Femur (tissue), 1 donor: ENCODE measurements at places on chromosomes 6 and 20.
A peak's percentile ranks its signal among the peaks of the same experiment; 100 is the strongest.

GRCh38 chr20:61253264-61253639 is 1.2 kb downstream of the CDH4 start:
- no peak for DNase-seq

DNA sequence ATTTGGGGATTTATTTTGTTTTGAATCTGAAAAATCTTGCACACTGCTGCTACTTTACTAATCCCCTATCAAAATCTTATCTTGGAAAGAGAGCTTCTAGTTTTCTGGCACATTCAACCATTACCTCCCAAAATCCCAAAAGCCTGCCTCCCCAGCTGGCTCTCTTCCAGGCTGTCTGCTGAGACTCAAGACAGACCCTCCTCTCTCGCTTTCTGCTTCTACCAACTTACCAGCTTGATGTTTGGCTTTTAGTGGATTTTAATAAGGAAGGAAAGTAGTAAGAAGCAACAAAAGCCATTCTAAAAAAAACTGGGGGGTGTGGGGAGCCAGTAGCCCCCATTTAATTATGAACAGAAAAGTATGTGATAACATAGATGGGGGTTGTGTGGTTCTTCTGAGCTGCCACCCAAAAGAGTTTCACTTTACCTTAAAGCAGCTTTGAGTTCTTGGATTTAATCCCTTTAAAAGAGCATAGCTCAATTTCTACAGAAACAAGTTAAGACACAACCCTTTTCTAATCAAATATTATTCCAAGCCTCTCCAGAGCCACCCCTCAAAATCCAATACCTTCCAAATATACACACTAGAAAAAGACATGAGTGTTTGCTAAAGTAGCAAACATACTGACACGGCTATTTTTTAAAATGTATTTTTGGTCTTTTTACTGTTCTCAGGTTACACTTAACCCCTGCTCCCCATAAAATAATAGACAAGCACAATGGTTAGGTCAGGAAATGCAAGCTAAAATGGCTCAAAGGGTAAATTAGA is 71.7 kb downstream of the ATP9A start:
- DNase-seq, result no peak

DNA sequence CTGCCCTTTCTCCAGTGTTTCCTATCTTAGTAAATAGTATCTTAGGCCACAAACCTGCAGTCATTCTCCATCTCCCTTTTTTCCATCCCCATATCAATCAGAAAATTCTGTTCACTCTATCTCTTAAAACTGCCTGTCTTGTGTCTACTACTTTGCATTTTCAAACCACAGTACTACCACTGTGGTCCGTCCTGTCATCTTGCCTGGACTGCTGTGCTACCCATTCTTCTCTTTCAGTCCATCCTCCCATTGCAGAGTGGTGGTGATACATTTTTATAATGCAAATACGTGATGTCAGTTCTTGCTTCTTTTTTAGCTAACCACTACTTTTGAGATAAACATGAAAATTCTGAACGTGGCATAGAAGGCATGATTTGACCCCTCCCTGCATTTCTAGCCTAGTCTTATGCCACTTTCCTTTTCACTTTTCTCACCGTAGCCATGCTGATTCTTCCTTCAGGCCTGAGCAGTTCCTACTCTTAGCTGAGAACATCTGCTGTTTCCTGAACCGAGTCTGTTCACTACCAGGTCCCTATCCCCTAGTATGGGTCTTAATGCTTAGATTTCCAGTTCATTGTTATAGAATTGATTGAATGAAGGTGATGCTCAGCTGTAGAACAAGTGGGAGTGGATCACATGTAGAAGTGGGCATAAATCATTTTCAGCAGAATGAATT is 13.8 kb downstream of the TBPL1 start:
- no peak for DNase-seq

GRCh38 chr6:53437557-53438202 is 88.9 kb upstream of the ELOVL5 start:
- DNase-seq, result peak; percentile 38

DNA sequence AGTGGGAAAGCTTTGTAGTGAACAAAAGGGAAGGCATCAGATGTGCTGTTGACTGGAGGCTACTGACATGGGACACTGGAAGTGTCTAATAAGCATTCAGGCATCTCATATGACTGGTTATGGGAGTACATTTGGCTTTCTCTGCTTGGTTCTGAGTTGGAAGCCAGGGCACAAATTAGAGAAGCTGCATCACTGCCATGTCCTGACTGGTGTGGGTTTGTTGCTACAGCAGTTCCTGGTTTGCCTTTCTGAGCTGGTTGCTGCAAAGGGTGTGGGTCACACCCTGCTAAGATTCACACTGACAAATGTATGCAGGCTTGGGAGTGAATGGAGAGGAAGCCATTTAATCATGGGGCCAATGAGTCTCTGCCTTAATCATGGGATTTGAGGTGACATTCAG is 36.2 kb upstream of the NANP start:
- DNase-seq, result no peak

GRCh38 chr6:169895000-169895759 is 143.8 kb downstream of the ERMARD start:
- DNase-seq, result no peak

GRCh38 chr6:147322299-147323162 is 118.3 kb downstream of the STXBP5 start:
- DNase-seq, result no peak

DNA sequence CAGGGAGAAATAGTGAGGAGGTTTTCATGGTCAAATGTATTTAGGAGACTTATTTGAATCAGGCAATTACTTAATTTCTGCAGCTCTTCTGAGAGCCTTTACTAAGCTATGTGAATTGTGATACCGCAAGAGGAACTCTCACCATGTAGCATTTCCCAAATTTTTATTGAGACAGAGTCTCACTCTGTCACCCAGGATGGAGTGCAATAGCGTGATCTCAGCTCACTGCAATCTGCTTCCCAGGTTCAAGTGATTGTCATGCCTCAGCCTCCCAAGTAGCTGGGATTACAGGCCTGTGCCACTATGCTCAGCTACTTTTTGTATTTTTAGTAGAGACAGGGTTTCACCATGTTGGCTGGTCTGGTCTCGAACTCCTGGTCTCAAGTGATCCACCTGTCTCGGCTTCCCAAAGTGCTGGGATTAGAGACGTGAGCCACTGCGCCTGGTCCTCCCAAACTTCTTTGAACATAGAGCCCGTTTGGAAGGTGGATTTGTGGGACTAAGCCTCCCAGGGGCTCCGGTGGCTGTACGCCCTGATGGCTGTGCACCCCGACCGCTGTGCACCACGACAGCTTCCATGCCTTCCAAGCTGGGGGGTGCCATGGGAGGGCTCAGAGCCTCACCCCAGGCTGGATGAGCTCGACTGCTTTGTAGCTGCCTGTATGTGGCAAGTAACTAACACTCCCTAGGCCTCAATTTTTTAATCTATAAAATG is 5.7 kb upstream of the MPC1 start:
- no peak for DNase-seq

GRCh38 chr20:35269055-35269781 is 8.7 kb downstream of the MMP24OS start:
- peak; percentile 57 for DNase-seq

- no peak for DNase-seq
Observed at GRCh38 chr6:31948753-31949413, 3.0 kb downstream of the CFB start.

- peak; percentile 67 for DNase-seq
Observed at GRCh38 chr20:37534401-37535157, 6.9 kb upstream of the BLCAP start.

DNA sequence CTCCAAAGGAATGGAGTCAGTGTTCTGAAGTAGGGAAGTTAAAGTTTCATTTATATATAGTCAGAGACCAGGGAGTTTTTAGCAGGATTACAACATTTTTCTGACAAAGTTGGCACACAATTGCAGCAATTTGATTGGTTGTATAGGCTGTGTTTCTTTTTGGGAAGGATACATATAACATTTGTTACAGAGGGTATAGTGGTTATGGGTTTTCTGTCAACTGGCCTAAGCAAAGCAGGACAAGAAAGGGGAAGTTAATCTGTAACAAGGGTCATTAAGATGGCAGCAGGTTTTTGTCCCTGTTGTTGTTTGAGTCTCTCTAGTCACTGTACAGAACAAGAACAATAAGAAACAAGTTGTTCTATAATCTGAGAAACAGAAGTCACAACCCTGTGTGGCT is 41.4 kb downstream of the TPD52L1 start:
- DNase-seq, result no peak

DNA sequence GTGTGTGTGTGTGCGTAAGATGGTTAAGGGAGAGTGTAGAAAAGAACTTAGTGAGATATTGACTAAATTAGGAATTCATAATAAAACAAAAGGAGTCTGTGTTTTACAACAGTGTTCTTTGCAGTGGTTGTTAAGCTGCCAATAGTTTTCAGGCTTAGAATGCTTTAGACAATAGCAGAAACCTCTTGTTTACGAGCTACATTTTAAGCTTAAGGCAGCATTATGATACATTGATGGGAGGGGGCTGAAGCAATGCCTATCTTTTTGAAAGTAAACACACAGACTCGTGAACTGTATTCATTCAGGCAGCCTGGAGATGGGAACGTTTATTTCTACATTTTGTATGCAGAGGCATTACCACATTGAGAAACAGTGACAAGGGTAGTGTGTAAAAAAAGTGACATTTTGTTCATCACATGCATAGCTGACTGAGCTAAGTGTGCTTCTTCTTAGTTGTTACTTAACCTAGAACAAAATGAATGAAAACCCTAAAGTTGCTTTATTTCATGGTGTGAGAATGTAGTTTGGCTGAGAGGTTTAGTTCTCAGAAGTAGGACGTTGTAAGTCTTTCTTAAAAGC is 21.2 kb downstream of the CLVS2 start:
- no peak for DNase-seq

GRCh38 chr6:46898006-46898405 is 23.7 kb downstream of the ADGRF5 start:
- DNase-seq, result no peak

DNA sequence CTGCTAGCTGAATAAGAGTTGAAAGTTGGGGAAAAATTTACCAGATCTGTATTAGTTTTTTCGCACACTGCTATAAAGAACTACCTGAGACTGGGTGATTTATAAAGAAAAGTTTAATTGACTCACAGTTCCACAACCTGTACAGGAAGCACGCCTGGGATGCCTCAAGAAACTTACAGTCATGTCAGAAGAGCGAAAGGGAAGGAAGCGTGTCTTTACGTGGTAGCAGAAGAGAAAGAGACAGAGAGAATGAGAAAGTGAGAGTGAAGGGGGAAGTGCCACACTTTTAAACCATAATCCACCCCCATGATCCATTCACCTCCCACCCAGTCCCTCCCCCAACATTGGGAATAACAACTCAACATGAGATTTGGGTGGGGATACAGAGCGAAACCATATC is 79.6 kb downstream of the KHDC1L start:
- DNase-seq, result no peak

- no peak for DNase-seq
Observed at GRCh38 chr6:114334237-114334636, 8.6 kb downstream of the HS3ST5 start.

- no peak for DNase-seq
Observed at GRCh38 chr6:6131492-6132109, 124.9 kb upstream of the NRN1 start.

DNA sequence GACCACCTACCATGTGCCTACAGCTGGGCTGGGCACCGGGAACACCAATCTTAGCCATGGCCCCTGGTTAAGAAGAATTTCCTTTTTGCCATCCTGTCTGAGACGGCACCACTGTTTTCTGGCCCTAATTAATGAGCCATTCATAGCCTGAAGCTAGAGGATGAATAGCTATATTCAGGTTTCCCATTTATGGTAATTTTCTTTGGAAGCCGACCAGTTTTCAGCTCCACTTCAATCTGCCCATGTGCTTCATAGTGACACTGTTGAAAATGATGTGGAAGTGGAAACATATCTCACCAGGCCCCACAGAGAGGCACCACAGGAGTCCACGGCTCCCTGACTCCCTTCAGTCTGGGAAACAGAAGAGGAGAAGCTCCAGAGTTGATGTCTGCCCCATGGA is 22.6 kb upstream of the ULBP3 start:
- no peak for DNase-seq

- peak; percentile 49 for DNase-seq
Observed at GRCh38 chr6:90712114-90712513, 125.2 kb upstream of the MAP3K7 start.

DNA sequence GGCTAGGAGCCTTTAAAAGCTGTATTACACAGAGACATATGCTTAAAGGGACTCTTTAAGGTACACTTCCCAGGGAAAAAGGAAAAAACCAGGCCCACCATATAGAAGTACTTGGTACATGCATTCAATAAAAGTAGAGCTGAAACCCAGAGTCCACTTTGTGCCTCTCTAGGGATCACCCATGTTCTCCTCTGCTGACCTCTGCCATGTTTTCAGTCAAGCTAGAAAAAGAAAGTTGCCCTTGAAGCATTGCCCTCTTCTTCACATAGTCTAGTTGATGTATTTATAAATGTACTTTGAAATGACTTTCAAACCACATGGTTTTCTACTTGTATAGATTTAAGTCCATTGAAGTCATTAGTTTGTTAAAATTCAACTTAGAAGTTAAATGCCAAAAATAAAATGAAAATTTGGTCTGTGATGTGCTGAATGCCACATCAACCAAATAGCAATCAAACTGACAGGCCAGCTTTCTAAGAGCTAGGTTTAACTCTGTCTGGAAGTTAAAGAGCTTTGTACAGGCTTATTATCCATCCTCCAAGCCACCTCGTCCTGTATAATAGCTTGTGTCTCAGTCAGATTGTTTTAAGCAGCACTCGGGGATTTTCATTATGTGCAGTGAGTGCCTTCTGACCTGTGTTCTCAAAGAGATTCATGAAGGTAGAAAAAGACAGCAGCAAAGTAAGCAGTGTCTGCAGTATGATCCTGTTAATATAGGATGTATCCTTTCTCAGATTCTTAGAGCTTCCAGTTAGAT is 238.6 kb upstream of the PLN start:
- DNase-seq, result no peak

DNA sequence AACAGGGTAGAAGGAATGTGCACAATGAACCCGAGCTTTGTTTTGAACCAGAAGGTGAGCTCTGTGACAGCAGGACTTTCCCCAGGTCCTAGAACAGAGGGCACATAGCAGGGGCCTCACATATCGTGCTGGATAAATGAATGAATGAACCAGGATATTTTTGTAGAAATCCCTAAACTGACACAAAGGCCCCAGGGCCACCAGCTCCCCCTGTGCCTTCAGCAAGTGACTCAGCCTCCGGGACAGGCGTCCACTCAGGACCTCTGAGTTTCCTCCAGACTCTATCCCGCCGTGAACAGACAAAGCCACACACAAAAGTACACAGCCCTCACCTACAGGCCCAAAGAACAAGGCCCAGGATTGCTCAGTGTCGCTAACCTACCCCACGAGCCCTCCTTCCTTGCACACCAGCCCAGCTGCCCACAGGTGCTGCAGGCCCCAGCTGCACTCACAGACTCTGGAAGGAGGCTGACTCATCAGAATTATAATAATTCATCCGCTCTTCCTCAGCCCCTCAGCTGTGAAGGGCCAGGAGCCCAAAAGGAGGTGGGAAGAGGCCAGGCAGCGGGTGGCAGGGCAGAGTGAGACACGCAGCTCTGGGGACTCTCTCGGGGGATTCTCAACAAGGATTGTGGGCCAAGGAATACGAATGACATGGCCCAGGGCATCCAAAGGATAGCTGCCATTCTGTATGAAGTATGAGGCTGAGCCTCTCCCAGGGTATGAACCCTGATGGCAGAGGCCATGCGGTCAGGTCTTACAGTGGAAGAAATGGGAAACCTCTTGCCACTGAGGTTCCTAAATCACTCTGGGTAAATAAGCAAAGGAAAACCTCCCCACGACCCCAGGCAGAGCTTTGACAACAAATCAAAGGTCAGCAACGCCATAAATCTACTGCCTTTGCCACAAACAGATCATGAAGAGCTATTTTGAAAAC is 40.9 kb downstream of the SUMO4 start:
- DNase-seq, result no peak

GRCh38 chr20:23520185-23520584 is 29.3 kb downstream of the CST8 start:
- DNase-seq, result no peak
